Inflammatory macrophage treated with lipopolysaccharide for 4 hours (primary cell): ENCODE measurements at places on chromosomes 16 and 17.

- DNase-seq, result peak; percentile 7
Measured at GRCh38 chr16:81843243-81843582, 64.1 kb downstream of the PLCG2 start.

- DNase-seq, result peak; percentile 71
Measured at GRCh38 chr17:1227917-1228780, 42.1 kb upstream of the BHLHA9 start.

DNA sequence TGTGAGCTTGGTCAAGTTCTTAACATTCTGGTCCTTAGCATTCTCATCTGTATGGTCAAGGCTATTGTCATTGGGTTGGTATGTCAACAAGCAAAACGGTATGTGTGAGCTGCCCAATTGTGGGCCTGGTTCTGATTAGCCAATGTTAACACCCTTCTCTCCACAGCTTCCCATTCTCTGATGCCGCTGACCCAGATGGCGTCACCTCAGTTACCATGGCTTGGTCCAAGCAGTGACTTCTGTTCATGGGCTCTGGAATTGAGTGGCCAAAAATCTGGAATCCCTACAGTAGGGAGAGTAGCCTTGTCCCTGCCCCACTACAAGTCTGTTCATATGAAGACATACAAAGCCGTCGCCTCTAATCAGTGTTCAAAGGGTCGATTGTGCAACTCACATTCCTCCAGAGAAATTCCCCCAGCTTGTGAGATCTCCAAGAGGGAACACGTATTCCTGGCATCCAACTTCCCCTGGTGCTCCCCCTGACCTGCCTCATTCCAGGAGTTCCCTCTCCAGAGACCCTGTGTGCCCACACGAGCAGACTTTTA is 15.8 kb downstream of the TMEM98 start:
- DNase-seq, result no peak

DNA sequence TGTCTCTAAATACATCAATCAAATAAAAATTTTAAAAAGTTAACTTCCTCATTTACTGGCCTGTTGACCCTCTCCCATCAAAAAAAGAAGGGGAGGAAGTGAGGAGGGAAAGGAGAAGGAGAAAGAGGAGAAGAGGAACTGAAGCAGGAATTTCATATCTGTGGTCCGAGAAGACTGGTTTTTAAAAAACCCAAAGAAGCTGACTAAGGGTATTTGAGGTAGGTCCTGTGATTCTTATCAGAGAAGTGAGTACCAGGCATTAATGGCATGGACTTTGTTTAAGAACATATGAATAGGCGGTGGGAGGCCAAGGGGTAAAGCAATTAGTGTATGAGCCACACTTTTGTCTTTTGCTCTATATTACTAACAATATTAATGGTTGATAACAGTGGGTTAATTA is 2.0 kb downstream of the SLC46A1 start:
- DNase-seq, result peak; percentile 53

DNA sequence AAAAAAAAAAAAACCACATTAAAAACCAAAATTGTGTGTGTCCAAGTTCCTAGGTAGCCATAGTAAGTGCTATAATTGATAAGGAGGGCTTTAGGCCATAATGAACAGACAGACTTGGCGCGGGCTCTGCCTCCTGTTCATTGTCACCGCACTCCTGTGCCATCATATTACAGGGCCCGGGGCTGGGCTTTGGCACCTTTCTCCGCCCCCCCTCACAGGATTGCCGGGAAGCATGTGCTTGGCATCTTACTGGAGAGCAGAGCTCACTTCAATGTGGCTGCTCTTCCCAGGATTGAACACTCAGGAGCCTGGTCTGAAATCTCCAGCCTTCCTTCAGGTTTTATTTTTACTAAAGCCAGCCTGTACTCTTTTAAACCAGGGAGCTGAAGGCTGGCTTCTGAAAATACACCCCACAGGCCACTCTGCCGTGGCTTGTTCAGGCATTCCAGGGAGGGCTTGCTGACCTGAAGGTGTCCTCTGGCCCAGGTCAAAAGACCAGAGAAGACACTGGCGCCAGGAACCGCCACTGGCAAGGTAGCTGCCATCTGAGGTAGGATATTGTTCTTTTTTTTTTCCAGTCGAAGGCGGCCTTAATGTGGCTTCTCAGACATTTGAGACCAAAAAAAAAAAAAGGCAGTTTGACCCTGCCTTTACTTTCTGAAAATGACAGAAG is 39.3 kb downstream of the DHRS7B start:
- DNase-seq, result no peak

GRCh38 chr17:13485327-13485726 is 116.4 kb downstream of the HS3ST3A1 start:
- peak; percentile 72 for DNase-seq

DNA sequence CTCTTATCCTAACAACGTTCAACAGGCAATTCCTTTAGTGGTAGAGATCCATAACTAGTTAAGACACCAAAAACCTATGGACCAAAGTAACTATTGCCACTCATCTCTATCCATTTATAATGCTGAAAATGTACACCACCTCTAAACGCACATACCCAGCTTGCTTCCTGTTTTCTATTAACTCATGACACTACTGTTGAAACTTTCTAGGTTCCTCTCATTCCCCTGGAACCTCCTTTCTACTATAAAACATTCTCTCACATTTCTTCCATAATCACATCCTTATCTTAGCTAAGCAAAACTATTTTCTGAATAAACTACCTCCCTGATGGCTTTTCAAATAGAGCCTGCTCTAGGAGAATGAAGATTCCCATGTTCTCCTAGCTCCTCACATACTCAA is 42.9 kb upstream of the KSR1 start:
- peak; percentile 57 for DNase-seq

GRCh38 chr16:81435103-81435502 is 9.5 kb upstream of the CMIP start:
- DNase-seq, result no peak

- no peak for DNase-seq
Measured at GRCh38 chr17:11446316-11446715, 152.0 kb upstream of the DNAH9 start.

DNA sequence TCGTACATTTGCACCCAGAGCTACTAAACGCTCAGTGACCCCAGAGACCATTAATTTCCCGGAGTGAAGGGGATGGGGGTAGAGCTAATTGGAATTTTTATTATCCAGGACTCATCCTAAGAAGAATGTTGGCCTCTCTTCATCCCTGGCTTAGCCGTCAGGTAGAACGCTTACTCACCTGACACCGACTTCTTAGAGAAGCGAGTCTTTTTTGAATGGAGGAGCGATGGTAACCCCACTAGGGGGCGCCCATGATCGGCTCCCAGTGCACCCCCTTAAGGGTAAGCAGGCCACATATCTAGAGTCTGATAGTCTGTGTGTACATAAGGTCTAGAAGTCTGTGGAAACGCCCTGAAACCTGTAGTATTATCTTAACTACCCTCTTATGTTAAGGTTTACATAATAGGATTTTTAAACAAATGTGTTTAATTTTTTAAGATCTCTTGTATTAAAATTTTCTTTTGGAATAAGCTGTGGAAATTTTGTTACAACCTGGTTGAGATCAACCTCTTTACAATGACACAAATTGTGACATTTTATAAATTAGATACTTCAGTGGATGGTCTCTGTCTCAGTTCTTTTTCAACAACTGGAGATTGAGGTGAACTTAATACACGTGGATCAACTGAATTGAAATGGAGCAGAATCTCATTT is 229.8 kb downstream of the CPPED1 start:
- DNase-seq, result peak; percentile 20

- no peak for DNase-seq
Measured at GRCh38 chr16:86736502-86736901, 158.2 kb downstream of the FOXL1 start.

DNA sequence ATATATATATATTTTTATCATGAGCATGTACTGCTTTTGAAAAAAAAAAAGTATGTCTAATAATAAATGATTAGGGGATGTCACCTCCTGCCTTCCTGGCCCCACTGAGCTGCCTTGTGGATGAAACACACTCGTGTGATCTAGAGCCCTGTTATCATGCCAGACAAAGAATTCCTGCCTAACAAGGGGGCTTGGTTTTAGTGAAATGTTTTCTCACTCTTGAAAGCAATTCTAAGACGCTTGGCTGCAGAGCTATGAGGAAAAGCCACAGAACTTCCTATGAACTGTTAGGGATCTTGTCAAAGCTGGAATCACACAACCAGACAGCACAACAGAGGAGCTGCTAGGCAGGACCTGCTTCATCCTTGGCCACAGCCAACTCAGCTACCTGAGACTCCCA is 4.0 kb downstream of the ZDHHC1 start:
- no peak for DNase-seq

DNA sequence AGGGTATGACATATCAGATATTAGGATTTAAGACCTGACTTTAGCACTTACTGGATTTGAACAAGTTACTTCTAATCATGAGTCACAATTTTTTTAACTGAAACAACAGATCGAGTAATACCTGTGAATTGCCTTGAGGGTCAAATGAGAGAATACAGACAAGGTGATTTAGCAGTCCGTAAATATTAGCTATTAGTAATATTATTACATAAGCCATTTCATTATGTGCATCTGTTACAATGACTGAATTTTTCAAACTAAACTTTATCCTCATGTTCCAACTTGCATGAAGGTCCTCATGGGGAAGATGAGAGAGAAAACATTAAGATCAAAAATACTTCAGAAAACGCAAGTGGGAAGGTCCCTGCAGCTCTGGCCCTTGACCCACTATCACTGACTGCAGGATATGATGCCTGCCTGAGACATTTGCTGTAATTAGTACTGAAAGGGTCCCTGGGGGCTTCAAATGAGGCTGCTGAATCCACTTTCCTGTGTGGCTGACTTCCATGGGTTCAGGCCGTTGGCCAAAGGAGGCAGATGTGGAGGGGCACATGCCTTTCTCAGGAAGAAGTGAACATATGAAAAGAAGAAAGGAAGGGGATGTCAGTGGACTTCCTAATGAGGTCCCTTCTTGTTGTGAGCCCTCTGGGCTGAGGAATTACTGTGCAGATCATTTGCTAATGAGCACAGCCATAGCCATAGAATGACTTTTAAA is 441.7 kb downstream of the CDH11 start:
- no peak for DNase-seq

DNA sequence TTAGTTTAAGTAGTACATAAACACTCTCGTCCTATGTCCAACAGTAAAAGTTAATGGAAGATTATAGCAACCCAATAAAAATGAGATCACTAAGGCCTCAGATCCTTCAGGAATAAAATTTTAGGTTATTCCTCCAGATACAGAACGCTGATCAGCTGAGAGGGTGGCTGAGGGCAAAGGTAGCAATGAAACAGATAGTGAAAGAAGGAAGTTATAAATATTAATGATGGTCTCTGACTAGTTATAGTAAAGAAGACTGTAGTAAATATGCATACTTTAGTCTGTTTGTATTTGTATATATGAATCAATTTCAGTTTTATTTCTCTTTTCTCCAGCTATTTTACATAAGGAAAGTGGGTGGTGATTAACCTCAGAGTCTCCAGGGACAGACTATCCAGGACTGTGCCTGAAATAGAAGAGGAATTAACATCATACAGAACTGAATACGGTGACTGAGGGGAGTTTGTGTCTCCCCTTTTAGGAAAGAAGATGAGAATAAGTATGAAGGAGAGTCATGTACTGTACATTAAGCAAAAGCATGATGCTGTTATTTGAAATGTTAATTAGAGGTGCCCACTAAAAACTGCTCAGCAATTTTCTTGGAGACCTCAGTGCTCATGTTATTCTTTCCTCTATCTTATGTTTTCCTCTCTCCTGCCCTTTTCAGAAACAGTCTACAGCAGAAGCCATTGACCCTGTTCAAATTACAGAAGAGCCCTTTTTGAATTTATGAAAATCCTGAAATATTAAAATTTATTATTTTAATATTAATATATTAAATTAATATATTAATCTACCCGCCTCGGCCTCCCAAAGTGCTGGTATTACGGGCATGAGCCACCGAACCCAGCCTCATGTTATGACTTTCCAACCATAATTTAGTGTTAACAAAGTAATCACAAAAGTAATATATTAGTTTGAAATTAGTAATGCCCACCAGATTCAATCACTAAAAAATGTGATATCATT is 36.5 kb upstream of the DHRS7B start:
- DNase-seq, result peak; percentile 36

DNA sequence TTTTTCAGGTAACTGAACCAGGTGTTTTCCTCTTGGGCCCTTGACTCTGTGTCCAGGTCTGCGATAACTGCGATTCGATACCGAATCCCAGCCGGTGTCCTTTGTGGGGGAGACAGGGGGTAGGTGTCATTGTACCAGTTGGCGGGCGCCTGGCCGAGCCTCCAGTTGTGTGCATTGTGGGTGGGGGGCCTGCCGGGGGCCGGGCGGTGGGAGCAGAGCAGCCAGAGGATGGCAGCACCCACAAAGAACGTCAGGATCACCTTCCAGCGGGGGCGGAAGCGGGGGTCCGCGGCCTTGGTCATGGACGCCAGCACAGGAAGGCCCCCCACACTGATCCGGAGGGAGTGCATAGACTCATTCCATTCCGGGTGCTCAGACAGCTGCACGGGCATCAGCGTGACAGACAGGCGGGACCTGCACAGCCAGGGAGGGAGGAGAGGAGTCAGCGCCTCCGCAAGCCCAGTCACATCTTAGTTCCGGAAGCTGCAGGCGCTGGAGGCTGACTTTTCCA is 12.3 kb downstream of the CANT1 start:
- DNase-seq, result no peak

DNA sequence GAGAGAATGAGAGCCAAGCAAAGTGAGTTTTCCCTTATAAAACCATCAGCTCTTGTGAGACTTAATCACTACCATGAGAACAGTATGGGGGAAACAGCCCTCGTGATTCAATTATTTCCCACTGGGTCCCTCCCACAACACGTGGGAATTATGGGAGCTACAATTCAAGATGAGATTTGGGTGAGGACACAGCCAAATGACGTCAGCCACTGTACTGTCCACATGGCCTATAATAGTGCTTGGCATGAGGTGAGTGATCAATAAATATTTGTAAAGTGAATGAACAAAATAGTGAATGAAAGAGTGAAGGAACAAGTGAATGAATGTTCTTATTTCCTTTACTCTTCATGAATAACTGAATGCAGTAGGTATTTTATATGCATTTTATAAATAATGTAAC is 199.1 kb upstream of the GOT2 start:
- DNase-seq, result no peak

DNA sequence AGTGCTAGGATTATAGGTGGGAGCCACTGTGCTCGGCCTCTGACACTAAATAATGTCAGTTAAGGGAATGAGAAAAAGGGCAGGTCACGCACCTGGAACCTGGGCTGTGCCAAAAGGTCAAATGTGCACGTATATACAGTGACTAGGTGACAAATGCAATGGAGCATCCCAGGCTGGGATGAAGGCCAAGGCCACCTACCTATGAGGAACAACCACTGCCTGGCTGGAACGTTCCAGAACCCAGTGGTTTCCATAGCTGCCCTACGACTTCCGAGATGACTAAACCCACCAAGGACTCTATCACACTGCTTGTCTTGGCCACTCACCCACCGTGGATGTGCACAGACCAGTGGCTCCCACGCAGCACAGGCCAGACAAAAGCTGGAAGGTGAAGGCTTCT is 16.1 kb downstream of the ZNF500 start:
- DNase-seq, result no peak
